ENCODE measurements at places on chromosomes 5 and 9. TPM values are rescaled to one million over a fixed set of nuclear protein-coding genes. Genes with fewer than 3 reads are reported as not detected.

DNA sequence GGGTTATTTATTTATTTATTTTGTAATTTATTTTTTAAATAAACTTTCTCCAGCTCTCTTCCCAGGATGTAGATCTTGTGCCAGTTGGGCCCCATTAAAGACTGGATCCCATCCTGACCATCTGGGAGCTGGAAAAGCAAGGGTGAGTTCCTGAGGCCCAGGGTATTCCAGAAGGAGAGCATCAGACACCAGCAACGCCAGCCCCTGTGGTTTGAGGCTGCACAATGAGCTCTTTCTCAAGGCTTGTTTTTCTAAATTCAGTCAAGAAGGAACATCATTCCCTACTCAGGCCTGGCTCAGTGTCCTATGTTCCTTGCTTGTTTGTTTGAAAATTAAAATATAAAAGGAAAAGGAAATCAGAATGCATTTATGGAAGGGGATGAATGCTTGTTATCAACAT, 313.3 kb downstream of the EBF1 start:
- no peaks in the 10 kb centered on the region for H3K27me3 ChIP-seq
- no peak for DNase-seq
- no peaks in the 10 kb centered on the region for H3K4me1 ChIP-seq
- H3K27ac ChIP-seq = no peak overlapping the region
- no peak overlapping the region for H3K4me3 ChIP-seq
- no peaks in the 10 kb centered on the region for H3K36me3 ChIP-seq

DNA sequence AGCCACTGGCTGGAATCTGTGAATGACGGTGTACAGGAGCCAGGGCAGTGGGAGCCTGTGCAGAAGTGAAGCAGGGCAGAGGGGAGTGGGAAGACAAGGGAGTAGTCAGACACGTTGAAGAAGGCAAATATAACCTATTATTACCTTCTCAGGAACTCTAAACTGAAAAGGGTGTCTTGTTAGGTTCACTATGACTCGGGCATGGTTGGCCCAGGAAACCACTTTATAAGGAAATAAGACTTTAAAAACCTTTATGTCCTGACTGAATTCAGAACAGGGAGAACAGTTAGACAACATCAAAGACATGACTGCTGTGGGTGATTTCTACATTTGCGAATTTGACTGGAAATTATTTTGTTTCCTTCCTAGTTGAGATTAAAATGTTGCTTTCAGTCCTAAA, 107.5 kb downstream of the ACER2 start:
- DNase-seq = no peak
- H3K36me3 ChIP-seq = no peaks in the 10 kb centered on the region
- H3K27me3 ChIP-seq = no peaks in the 10 kb centered on the region
- no peak overlapping the region for H3K27ac ChIP-seq
- no peak overlapping the region for H3K4me3 ChIP-seq

DNA sequence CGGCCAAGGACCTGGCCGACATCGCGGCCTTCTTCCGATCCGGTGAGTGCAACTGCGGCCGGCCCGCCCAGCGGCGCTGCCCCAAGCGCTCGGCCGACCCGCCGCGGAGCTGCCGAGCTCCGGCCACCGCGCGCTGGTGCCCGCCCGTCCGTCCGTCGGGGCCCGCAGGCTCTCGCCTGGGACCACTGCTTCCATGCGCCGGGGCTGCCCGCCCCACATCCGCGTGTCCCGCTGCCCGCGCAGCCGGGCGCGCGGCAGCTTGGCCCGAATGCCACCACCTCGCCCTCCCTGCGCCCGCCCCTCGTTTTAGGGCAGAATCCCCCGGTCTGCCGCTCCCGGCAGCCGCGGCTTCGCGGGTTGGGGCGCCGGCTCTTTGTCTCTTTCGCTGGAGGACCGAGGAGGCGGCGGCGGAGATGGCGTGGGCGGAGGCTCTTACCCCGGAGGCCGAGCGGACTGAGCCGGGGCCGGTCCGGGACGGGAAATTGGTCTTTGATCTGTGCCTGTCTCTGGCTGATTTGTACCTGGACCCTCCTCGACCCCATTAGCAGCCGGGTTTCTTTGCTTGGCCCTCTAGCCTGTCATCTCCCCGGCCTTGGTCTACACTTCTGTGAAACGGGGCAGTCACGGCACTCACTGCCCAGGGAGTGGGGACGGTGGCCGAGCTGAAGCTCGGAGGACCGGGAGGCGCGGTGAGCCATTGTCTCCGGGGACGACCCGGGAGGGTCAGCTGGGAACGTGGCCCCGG, 871 bp downstream of the TRIO start:
- H3K27me3 ChIP-seq = no peaks in the 10 kb centered on the region
- no peaks in the 10 kb centered on the region for H3K36me3 ChIP-seq
- peak overlapping the region; percentile 84 for H3K4me3 ChIP-seq
- H3K4me1 ChIP-seq = peaks cover 47% of the 10 kb centered on the region
- peak; percentile 77 for DNase-seq
- H3K27ac ChIP-seq = peak overlapping the region; percentile 89

DNA sequence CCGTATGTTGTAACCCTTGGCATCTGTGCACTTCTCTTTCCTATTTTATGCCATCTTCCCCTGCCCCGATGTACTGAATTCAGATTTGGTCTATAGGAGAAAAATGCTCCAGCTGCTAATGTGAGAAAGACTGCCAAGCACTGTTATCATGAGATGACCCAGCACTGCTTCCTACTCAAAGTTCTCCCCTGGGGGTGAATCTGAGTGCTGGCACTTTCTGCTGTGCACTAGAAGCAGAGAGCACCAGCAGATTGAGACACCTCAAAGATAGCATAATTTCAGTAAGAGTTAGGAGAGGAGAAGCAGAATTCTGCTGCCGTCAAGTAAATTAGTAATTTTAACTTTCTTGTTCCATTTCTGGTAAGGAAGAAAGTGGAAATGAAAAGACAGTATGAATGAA, 92.8 kb upstream of the ACOT12 start:
- H3K27ac ChIP-seq = no peak overlapping the region
- no peaks in the 10 kb centered on the region for H3K4me1 ChIP-seq
- no peaks in the 10 kb centered on the region for H3K36me3 ChIP-seq
- DNase-seq = no peak
- no peaks in the 10 kb centered on the region for H3K27me3 ChIP-seq

GRCh38 chr9:130090915-130091314, 37.2 kb downstream of the GPR107 start:
- peaks cover 97% of the 10 kb centered on the region for H3K36me3 ChIP-seq
- DNase-seq = no peak
- H3K27ac ChIP-seq = no peak overlapping the region
- no peak overlapping the region for H3K4me3 ChIP-seq

GRCh38 chr9:88387552-88388202, 567 bp upstream of the SPIN1 start:
- H3K27ac ChIP-seq = peak overlapping the region; percentile 90
- H3K4me3 ChIP-seq = peak overlapping the region; percentile 87
- DNase-seq = peak; percentile 69
- H3K4me1 ChIP-seq = peaks cover 32% of the 10 kb centered on the region
- H3K27me3 ChIP-seq = no peaks in the 10 kb centered on the region

- H3K27ac ChIP-seq = no peak overlapping the region
- H3K4me1 ChIP-seq = no peaks in the 10 kb centered on the region
- peaks cover 3% of the 10 kb centered on the region for H3K36me3 ChIP-seq
- H3K27me3 ChIP-seq = no peaks in the 10 kb centered on the region
These were observed 47.8 kb downstream of the MLANA start for GRCh38 chr9:5938449-5938848.

DNA sequence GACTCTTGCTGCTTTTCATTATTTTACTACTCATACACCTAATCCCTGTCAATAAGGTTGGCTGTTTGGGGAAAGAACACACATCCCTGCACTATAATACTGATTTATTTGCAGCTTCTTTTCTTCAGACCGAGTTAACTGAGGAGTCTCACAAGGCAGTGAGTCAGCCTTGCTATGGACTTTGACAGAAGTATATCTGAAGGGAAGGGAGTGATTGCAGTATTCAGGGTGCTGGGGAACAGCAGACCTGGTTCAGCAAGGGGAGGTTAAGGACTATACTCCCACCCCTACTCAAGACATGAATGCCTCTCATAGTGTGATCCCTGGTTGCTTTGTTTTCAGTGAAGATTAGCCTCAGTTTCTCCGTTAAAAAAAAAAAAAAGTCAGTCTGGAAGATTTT, 99.8 kb downstream of the TLE4 start:
- no peaks in the 10 kb centered on the region for H3K27me3 ChIP-seq
- peaks cover 18% of the 10 kb centered on the region for H3K4me1 ChIP-seq
- H3K4me3 ChIP-seq = no peak overlapping the region
- H3K36me3 ChIP-seq = no peaks in the 10 kb centered on the region

- no peak overlapping the region for H3K4me3 ChIP-seq
- H3K27ac ChIP-seq = no peak overlapping the region
- no peaks in the 10 kb centered on the region for H3K4me1 ChIP-seq
- H3K36me3 ChIP-seq = no peaks in the 10 kb centered on the region
- H3K27me3 ChIP-seq = no peaks in the 10 kb centered on the region
- DNase-seq = no peak
These were observed 2329.5 kb downstream of the MAT2B start for GRCh38 chr5:165834891-165835290.

GRCh38 chr5:54206580-54207229, 103.7 kb downstream of the ARL15 start:
- H3K4me3 ChIP-seq = no peak overlapping the region
- no peak for DNase-seq

DNA sequence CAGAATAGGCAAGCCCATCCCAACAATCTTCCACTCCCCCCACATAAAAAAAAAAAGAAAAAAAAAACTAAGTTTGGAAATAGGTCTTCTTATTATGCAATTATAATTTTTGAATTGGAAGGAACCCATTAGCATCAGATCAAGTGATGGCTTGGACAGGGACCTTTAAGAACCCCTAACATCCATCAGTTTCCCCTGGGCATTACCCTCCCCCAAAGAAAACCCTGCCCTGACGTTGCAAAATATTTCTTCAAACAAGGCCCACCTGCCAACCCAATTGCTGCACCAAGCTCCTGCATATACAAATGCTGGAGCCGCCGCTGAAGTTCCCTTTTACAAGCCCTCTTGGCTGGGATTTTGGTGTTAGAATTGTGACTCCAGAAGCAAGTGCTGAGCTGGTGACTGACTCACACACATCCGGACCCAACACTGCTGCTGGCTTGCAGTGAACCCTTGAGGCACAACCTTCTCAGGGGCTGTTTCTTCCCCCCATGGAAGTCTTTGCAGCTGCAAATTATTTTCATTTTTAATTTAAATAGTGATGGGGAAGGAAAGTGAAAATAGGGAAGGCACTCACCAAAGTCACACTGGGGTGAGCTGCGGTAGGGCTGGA, 56.1 kb upstream of the AFAP1L1 start:
- no peak for DNase-seq
- H3K4me1 ChIP-seq = peaks cover 44% of the 10 kb centered on the region
- no peak overlapping the region for H3K4me3 ChIP-seq
- H3K36me3 ChIP-seq = no peaks in the 10 kb centered on the region
- H3K27ac ChIP-seq = no peak overlapping the region

DNA sequence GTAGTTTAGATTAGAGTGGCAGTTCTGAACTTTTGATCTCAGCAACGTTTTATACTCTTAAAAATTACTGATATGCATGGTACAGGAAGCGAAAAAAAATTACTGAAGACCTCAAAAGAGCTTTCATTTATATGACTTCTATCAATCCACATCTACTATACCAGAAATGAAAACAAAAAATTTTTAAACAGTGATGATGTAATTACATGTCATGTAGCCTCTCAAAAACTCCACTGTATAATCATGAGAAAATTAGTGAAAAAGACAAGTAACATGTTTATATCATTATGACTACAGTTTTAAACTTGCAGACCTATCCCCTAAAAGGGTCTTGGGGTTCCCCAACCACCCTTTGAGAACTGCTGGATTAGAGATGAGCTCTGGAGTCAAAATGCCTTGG, 9.3 kb downstream of the DNAJC18 start:
- H3K36me3 ChIP-seq = peaks cover 54% of the 10 kb centered on the region
- H3K27me3 ChIP-seq = no peaks in the 10 kb centered on the region
- no peak overlapping the region for H3K4me3 ChIP-seq
- DNase-seq = no peak
- H3K4me1 ChIP-seq = no peaks in the 10 kb centered on the region
- no peak overlapping the region for H3K27ac ChIP-seq

GRCh38 chr5:157951673-157952373, 92.9 kb upstream of the CLINT1 start:
- no peak for DNase-seq
- no peaks in the 10 kb centered on the region for H3K27me3 ChIP-seq
- H3K36me3 ChIP-seq = no peaks in the 10 kb centered on the region
- no peaks in the 10 kb centered on the region for H3K4me1 ChIP-seq

GRCh38 chr5:53405396-53405795, 75.0 kb upstream of the FST start:
- DNase-seq = no peak
- H3K36me3 ChIP-seq = no peaks in the 10 kb centered on the region
- H3K4me1 ChIP-seq = peaks cover 6% of the 10 kb centered on the region
- H3K27me3 ChIP-seq = no peaks in the 10 kb centered on the region

DNA sequence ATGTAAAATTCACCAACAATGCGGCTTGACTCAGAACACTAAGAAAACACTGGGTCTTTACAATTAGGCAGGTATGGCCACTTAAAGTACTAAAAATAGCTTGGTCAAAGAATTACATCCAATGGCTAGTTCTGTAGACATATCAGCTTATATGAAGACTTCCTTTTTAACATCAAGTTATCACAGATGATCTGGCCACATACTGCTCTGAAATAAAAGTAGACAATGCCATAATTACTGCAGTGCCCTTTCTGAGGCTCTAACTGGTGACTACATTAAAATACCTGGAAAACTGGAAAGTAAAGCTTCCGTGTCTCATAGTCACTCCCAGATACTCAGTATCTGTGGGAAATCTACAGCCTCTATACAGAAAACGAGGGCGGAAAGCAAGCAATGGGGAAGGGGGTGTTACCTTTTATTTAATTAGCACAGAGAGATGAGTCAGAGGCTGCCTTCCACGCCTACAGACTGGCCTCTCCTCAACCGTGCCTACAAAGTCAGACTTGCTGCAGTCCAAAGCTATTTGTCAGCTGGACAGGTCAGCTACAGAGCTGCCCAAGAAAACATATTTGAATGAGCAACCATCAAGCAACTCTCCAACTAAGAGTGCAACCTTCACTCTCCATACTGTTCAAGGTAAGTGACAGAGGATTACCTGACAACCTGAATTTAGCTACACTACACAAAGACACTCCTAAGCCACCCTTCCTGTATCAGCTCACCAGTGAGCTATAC, 8.7 kb downstream of the SERINC5 start:
- no peaks in the 10 kb centered on the region for H3K27me3 ChIP-seq
- peak; percentile 55 for DNase-seq
- H3K27ac ChIP-seq = peak overlapping the region; percentile 54
- no peak overlapping the region for H3K4me3 ChIP-seq

SEMA4D gene
- total RNA-seq = 49.9 TPM

ENTPD8 gene
- 0.15 TPM for total RNA-seq

ZDHHC11B gene
- total RNA-seq = 14.9 TPM

All from lower lobe of right lung (tissue), 2 donors.